Omental fat pad (tissue), 4 donors: ENCODE measurements at places on chromosomes 4 and X. TPM values are rescaled to one million over a fixed set of nuclear protein-coding genes. Genes with fewer than 3 reads are reported as not detected.

Gene ATP11C
- total RNA-seq: 23.6 TPM

Gene BEX5
- 5.8 TPM for total RNA-seq

Gene TRAM1L1
- total RNA-seq: 1.2 TPM

- DNase-seq: no peak
These were observed 28.2 kb downstream of the WDR1 start for GRCh38 chr4:10088135-10089010.

DNA sequence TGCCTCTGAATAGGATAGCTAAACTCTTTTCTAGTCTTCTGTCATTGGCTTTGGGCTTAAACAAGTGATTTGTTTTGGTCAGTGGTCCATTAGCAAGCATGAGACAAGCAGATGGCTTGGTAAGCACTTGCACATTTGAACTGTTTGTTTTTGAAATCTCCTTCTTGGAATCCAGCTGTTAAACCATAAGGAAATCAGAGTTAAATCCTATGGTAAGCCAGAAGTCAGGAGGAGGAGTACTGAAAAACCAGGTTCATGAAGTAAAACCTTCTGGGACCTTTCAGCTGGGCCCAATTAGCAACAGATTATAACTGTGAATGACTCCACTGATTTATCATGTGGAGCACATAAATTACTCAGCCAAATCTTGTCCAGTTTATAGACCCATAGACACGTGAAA lies 1042.5 kb upstream of the PABPC4L start:
- no peak for DNase-seq

DNA sequence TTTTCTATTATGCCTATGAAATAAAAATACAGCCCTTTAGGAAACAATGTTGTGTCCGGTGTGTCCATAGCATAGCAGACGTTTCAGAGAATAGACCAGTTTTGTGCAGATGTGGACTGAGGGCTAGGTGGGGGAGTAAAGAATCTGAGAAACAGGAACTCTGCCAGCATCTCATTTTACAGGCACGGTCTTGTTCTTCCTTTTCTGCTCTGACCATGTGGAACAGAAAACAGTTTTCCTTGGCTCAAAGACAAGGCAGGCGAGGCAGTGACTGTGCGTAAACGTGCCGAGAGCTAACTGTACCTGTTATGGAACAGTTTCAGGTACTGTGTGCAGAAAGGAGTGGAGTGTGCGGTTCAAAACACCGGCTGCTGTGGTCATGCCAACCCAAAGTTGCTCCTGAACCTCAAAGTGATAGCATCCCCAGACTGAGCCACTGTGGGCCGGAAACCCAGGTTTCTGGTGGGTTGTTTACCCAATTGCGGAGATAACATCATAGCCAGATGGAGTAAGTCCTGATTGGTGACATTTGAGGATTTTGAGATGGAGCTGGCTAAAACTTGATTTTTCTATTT lies 20.2 kb downstream of the CNGA2 start:
- no peak for DNase-seq

Gene CXCL5
- not detected for total RNA-seq

- no peak for DNase-seq
These were observed at the start of gene CYSLTR1 for GRCh38 chrX:78327370-78328086. Gene CYSLTR1, minus strand, starts transcription at chrX:78327611. Its CDS starts 53,865 bp downstream, at chrX:78273746.

- no peak for DNase-seq
These were observed 1311.7 kb downstream of the ARAP2 start for GRCh38 chr4:34932591-34932990.

- no peak for DNase-seq
These were observed 186.7 kb downstream of the TENM3 start for GRCh38 chr4:182429896-182430295.

DNA sequence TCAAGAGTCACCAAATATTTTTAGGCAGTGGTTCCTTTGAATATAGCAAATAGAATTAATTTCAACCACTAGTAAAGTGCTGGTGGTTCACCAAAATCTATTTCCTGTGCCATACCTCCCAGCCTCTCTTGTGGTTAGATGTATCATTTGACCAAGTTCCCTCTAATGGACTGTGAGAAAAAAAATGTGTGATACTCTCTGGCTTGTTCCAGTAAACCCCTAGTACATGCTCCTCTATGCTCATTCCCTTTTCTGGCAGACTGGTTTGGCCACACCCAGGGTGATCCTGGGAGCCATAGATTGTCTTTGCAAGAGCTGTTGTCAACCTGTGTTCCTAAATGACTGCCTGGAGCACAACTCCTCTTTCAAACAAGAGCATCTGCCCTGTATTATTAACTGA lies 109.5 kb downstream of the FRAS1 start:
- no peak for DNase-seq

DNA sequence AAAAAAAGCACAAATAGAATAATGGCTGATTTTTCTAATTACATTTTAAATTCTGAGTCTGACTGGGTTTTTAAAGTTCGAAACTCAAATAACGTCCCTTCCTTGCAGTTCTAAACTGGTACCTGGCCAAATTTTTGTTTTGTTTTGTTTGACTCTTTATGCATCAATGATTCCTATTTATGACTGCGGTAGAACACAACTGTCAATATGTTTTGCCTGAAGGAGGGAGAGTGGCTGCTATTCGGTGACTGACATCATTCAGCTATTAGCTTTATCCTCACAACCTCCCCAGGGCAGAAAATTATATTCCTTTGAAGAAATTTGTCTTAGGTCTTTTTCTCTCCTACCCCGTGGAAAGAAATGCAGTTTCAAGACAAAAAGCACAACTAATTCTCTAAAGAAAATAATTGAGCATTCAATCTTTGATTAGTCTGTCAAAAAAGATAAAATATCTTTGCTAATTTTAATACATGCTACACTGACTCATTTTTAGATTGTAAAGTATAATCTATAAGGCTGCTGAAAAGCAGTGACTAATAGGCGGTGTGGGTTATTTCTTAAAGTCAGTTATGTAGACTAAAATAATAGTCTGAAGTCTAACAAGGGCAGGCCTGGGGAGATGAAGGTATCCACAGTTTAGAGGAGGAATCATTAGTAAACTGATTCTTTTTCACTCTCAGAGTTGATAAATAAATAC lies 61.9 kb downstream of the TMEM150C start:
- no peak for DNase-seq

DNA sequence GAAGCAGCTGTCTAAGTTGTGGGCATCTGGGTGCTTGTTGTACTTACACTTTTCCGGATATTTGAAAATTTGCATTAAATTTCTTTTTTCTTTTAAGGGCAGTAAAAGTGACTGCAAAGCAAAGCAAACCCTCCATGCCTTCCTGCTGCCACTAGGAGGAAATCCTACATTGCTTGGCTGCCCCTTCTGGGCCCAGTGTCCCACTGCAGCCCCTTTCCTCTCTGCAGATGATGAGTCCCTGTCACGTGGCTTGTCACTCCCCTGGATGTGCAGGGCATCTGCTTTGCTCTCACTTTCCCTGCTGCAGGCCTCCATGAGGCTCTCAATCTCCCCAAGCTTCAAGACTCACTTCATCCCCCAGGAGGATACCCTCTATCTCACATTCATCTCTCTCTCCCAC lies 12.7 kb downstream of the TSR2 start:
- DNase-seq: no peak

GRCh38 chrX:69264158-69264581 lies 98.9 kb upstream of the PJA1 start:
- DNase-seq: no peak

- DNase-seq: no peak
These were observed 70.9 kb downstream of the ATXN3L start for GRCh38 chrX:13248867-13249486.

Gene ATXN3L
- not detected for total RNA-seq

Gene ZRSR2
- 5.6 TPM for total RNA-seq

DNA sequence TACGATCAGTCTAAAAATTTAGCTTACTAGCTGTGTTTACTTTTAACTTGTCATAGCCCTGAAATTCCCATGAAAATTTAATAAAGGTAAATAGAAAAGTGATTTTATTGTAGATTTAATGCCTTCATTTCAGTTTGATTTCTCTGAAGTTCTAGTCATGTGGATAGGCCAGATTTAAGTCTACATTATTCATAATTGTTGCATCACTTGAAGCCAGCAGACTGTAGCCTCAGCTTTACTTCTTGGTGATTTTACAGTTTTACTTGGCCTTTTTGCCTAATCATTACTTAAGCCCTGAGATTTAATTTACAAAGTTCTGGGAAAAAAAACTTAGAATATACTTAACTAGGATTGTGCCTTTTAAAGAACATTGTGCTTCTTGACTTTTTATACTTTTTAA lies 73.5 kb upstream of the FHDC1 start:
- no peak for DNase-seq

DNA sequence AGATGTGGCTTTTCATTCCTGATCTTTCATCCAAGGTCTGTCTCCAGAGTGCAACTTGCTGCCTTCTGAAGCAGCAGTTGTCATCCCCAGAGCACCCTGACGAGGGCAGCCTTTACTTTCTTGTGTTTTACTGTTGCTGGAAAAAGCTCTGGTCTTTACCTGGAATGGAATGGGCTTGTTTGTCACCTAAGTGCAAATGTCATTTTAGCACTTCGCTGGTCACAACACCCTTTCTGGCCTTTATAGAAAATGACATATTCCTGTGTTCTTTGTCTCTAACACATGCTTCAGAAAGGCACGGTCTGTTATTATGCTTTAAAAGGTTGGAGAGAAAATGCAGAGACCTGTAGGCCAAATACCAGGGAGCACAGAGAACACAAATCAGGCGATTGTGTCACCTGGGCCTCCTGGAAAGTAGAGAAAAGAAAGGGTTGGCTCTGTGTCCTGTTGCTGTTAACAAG lies 332.7 kb upstream of the IGFBP7 start:
- DNase-seq: no peak

Gene SYTL5
- total RNA-seq: not detected

Gene KIF4A
- not detected for total RNA-seq

DNA sequence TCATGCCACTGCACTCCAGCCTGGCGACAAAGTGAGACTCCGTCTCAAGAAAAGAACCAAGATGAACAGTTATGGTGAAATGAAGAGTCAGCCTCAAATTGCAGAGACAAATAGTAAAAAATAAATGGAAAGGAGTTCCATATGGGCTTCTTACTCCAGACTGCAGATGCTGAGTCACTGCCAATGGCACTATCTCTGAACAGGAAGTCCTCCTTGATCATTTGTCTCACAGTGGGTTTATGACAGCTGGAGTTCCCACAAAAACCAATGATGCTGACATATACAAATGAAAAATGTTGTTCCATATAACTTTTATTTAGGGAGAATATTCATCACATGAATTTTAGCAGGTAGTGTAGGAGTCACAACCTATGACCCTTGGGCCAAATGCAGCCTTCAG lies 631.6 kb downstream of the PCDH18 start:
- no peak for DNase-seq

DNA sequence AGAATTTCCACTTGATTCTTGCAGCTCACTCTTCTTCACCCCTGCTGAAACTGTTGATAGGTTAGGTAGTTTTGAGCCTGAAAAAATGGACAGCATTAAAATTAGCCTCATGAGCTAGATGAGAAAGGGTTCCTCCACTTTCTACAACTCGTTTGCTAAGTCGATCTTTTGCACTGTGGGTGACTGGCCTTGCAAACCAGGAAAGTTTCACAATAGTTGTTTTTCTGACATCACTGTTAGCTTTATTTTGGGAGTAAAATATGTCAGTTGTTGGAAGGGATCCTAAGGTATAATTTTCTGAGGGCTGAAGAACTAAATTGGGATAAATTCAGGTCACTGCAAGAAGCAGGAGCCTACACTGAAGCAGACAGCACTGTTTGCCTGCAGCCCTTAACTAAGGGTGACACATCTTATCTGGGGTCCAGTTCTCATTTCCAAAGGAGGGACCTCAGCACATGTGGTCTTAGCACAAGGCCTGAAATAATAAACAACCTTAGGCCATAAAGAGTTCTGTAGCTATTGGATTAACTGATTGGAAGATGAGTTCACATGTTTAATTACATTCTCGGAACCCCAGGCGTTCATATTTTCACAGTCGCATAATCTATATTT lies 29.1 kb downstream of the ANAPC4 start:
- DNase-seq: no peak

- DNase-seq: no peak
These were observed 42.5 kb downstream of the BMP2K start for GRCh38 chr4:78818530-78819079.

DNA sequence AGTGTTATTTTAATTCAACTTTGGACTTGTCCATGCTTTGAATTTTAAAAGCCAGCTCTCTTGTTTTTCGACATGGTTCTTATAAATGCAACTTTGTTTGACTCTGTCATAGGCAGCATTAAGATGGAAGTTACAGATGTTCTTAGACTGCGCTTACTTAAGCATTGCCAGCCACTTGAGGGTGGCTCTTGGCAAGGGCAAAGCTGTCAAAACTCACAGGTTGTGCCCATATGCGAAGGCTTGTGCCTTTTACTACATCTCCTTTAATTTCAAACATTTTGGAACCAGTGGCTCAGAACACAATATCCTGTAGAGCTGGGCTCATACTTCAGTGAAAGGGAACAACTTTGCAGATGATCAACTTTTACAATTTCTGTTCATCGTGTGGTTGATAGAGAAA lies 135.5 kb downstream of the TRAM1L1 start:
- no peak for DNase-seq

DNA sequence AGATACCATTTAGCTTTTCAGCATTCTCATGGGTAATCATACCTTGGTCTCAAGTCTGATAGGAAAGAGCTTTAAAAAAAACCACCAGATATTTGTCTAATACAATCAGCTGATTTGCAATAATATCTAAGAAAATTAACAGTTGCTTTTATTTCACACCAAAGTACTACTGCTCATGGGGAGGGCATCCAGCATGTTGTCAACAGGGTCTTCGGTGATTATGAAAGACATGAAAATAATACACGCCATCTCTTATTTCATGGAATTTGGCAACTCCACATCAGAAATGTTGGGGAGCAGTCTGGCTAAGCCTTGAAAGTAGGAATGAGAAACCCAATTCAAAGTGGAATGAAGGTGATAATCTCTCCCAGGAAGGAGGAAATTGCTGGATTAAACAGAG lies 3.0 kb downstream of the ASB5 start:
- no peak for DNase-seq

GRCh38 chr4:8505229-8505628 lies 64.7 kb downstream of the TRMT44 start:
- no peak for DNase-seq

- DNase-seq: no peak
These were observed 98.3 kb downstream of the HMX1 start for GRCh38 chr4:8773124-8773931.

DNA sequence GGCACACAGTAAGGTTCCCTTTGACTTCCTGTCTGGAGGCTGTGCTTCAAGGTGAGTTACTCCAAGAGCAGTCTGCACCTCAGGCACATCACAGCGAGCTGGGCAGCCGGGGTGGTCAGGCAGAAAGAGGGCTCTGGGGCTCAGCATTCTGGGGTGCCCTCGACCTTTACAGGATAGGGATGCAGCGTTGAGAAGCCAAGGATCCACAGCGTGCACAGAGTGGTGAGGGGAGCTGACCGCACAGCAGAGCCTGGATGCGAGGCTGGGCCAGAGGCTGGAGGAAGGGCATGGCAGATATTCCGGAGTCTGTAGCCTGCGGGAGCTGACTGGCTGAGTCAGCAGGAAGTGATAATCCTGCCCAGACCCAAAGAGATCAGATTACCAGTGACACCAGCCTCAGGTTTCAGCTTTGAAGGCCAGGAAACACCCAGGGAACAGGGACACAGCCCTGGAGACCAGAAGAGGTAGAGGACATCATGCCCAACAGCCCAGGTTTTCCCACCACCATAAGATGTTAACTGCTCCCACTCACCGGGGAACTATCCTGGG lies 38.4 kb upstream of the PDLIM3 start:
- no peak for DNase-seq

- DNase-seq: no peak
These were observed 5.1 kb downstream of the CTSO start for GRCh38 chr4:155948541-155948940.
